ENCODE measurements at places on chromosomes 7 and 10.

GRCh38 chr7:101936223-101936610 is 118.8 kb downstream of the CUX1 start:
- no peak for DNase-seq

- no peak for DNase-seq
Observed at GRCh38 chr7:110386913-110387312, 704.0 kb upstream of the LRRN3 start.

- DNase-seq: no peak
Observed at GRCh38 chr10:131781076-131781475, 119.7 kb upstream of the PPP2R2D start.

DNA sequence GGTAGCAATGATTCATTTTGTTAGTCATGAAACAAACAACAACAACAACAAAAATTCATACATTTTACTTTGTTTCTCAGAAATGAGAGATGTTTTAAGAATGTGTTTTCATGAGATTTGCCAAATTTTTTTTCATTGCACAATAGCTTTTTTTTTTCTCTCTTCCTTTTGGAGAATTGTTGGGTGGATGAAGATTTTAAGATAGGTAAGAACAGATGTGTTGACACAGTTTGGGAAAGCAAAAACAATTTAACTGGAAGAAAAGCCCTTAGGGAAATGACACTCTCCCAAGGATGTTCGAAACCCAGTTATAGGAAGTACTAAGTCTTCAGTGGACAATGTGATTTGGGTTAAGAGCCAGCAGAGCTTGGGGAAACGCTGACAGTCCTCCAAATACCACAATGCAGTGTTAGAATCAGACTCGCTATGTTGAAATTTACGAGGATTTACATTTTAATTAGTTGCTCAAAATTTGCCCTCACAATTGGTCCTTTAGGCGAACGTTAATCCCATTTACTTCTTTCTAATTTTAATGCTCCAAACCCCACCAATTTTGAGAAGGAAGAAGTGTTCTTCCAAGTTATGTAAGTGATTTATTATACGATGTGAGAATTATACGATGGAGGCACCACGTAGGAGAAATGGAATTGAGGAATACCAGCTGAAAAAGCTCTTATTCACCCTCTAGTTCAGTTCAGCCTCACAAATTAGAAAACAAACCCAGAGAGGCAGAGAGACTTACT is 61.2 kb downstream of the HHEX start:
- DNase-seq: no peak

- DNase-seq: no peak
Observed at GRCh38 chr10:94902570-94902969, 35.9 kb upstream of the CYP2C9 start.

DNA sequence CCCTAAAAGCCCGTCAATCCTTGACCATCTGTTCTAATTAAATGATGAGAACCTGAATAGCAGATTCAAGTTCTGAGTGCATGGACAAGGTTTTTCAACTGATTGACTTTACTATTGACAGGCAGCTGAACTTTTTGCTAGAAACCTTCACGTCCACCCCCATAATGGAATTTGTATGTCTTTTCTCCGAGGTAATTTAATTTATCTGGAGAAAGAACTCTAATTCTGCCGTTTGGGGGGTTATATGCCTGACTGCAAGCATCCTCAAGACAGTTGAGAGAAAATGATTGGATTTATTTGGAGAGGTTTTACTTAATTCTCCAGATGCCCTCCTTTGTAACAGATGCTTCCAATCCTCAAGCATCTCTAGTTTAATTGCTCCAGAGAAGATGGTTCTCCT is 1053.4 kb upstream of the AUTS2 start:
- no peak for DNase-seq

GRCh38 chr10:42933448-42934340 is 143.2 kb upstream of the RET start:
- DNase-seq: no peak

- DNase-seq: no peak
Observed at GRCh38 chr10:12470719-12471118, 121.4 kb downstream of the CAMK1D start.

DNA sequence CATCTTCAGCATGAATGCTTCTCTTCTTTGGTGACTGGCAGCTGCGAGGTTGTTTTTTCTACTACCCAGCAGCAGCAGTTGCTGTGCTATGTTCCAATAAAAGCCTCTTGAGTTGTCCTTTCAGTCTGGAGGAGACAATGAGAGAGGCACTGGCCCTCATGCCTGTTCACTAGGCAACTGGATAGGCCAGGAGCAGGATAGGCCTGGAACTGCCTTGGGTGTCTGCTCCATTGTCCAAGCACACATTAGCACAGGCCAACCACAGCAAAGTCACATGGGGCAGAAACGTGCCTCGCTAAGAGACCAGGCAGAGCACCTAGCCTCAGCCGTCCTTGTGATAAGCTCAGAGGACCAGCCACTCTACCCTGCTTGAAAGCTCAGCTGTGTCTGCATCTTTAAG is 76.9 kb upstream of the PDCD4 start:
- no peak for DNase-seq

DNA sequence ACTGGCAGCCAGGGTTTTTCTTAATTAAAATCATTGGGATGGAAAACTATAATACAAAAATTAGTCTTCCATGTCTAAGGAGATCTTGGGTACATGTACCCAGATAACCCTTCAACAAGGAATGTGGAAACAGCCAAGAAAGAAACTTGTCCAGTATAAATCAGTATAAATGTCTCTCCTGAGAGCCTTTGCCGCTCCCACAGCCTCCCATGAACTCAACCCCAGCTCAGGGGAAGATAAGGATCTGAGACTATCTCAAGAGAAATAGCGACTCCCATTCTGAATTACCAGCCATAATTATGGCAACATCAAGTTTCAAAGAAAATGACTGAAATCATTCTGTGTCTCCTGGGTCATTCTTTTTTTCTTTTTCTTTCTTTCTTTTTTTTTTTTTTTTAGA is 32.6 kb upstream of the AFAP1L2 start:
- no peak for DNase-seq

GRCh38 chr10:23293145-23293724 is 51.4 kb downstream of the C10orf67 start:
- no peak for DNase-seq

DNA sequence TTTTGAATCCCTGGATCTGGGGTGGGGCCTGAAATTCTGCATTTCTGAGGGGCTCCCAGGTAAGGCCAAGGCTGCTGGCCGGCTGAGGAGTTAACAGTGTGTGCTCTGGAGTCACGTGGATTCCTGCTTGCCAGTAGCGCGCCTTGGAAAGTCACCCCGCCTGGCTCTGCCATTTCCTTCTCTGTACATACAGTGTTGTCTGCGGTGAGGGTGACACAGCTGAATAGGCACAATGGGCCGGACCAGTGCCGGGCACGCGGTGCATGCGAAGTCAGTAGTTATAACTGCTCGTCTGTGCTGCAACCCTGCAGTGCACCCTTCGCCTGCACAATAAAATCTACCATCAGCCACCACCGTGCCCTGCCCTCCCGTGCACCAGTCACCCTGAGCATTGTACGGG is 68.0 kb upstream of the EEPD1 start:
- DNase-seq: no peak

DNA sequence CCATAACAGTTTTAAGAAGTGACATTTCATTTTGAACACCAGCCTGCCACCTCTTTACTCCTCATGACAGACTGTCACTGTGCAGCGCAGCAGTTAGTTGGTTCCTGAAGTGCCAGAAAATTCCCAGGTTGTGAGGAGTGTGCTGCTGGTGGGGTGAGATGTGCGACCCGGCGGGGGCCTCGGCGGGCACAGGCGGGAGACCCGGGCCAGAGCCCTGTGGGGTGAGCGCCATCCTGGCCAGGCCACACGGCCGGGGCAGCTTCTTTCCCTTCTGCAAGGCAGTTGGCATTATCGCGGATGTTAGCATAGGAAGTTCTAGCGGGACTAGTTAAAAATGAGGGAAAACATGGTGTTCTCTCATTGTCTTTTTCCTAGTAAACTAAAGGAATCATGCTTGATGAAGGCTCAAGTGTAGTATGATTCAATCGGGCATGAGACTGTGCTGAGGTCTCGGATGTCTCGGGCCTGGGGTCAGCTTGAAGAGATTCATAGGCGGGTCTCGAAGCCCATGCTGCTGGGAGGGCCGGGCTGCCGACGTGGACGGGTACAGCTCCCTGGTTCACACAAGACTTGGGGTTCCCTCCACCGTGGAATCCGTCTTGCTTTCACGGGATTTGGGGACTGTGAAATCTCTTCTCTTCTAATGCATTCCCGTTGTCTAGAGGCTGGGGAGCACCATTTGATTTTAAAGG is 56.1 kb downstream of the MGMT start:
- DNase-seq: no peak

GRCh38 chr10:80504158-80504811 is 33.4 kb upstream of the SH2D4B start:
- no peak for DNase-seq

DNA sequence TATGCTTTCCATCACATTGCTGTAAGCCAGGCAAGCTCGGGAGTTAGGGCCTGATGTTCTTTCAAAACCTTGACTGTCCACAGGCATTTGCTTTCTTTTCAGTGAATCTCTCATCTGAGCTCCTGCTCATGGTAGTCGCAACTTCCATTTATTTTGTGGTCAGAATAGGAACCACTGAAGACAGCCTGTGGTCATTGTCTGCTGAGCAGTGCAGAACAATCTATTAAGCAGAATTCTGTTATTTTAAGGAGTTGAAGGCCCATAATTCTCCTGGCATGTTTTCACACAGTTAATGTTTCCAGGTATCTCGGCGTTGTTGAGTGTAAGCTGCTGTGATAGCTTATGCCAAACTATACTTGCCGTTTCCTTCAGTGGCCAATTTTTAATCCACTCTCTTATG is 491.1 kb upstream of the AKR1E2 start:
- no peak for DNase-seq

DNA sequence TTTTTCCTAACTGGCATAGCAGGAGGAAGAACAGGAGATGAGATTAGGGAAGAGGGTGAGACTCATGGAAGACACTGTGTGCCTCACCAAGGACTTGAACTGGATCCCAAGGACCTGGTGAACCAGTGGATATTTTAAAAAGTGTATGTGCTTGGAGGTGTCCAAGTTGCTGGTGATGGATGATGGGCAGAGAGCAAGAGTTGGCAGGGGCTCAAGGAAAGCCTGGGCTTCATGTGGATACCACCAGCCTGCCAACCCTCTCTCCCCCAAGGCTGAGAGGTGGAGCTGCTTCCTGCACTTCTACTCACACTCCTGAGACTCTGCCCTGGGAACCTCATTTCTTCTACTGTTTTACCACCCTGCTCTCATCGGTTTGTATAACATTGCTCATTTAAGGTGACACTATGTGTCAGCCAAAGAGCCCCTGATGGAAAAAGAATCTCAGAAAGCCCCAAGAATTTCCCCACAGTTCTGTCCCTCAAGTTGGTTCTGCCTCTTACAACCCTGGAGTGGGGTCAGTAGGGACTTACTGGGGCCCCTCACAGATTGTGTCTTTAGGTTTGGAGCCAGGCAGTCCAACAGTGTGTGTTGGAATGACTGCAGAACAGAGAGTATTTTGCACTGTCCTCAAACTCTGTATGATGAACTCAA is 56.2 kb upstream of the PDCD4 start:
- no peak for DNase-seq

GRCh38 chr10:6300106-6300783 is 97.5 kb downstream of the PFKFB3 start:
- DNase-seq: no peak

GRCh38 chr10:78215645-78216044 is 182.0 kb downstream of the RPS24 start:
- no peak for DNase-seq

DNA sequence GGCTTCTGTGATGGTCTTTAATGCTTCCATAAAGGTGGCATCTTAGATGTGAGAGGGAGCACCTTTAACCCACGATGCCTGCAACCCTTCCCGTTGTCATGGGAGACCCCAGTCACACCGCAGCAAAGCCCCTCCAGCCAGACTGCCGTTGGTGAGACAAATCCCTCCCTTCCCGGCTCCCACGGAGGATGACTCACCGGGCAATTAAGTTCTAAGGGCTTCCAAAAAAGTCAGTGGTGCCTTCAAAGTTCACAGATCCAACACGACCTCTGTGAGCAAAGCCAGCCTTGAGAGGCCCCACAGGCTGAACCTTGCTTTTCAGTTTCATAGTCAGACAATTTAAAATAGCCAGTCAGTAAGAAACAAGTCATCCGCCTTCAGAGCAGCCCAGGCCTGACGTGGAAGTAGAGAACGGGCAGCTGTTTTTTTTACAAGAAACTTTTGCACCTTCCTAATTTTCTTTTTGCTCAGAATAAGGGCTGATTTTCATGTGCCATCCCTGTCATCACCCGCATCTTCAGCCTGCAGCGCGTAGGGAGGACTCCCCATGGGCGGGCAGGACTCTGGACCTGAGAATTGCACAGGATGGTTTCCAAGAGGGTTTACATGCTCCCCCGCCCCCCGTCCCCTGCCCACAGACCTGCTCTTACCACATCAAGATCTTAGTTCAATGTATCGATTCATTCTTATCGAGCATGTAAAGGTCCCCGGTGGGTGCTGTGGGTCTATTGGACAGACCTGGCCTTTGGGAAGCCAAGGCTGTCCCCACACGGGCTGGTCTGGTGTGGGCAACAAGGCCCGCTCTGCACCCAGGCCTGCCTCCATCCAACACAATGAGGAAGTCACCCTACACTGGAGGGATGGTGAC is 333.9 kb downstream of the DNAJB6 start:
- no peak for DNase-seq

GRCh38 chr7:105677817-105678573 is 96.7 kb upstream of the EFCAB10 start:
- DNase-seq: peak; percentile 30

DNA sequence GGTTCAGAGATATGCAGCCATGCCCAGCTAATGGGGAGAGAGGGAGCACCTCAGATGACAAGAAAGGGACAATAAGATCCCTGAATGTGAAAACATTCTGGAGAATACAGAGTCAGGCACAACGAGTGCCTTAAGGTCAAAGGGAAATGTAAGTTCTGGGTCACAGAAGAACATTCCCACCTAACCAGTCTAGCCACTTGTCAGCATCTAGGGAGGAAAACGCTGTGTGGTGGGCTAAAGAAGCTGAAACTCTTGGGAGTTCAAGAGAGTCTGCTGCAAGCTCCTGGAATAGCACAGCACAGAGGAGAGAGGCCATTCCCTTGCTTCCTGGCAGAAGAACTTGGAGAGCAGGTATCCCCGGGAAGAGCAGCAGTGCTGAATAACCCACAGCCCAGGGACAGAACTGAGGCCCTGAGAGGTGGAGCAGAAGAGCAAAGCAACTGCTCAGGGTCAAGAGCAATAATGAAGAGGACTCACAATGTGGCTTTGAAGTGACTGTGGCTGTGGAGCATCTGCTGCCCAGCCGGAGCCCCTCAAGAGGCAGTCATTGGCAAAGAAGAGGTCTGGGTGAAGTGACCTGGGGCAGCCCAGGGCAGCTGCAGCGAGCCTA is 182.3 kb downstream of the NPSR1 start:
- DNase-seq: no peak

DNA sequence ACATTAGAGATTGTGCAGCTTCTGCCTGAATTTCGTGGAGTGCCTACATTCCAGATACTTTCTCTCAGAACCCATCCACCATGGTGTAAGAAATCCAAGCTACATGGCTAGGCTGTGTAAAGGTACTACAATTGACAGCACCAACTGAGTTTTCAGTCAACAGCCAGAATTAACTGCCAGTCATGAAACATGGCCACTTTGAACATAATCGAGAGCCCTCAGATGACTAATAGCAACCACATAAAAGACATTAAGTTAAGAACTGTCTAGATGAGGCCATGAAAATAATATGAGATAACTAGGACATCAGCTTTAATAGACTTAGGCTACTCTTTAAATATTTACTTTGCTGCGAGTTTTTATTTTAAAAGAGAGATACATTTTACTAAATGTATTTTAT is 1106.8 kb upstream of the LRRTM3 start:
- no peak for DNase-seq
